Forelimb muscle (tissue), 1 donor: ENCODE measurements at places on chromosomes 5 and 9. TPM values are rescaled to one million over a fixed set of nuclear protein-coding genes. Genes with fewer than 3 reads are reported as not detected.

NUTM2G gene
- 0.82 TPM for polyA plus RNA-seq

NMUR2 gene
- polyA plus RNA-seq: 0.19 TPM

PIP5K1B gene
- 1.1 TPM for polyA plus RNA-seq

CORO2A gene
- 0.32 TPM for polyA plus RNA-seq

SHISAL2B gene
- 0.40 TPM for polyA plus RNA-seq

GFRA3 gene
- 2.8 TPM for polyA plus RNA-seq

CEL gene
- polyA plus RNA-seq: 1.8 TPM

F12 gene
- 0.52 TPM for polyA plus RNA-seq

SEMA5A gene
- 27.1 TPM for polyA plus RNA-seq

TSLP gene
- polyA plus RNA-seq: 0.67 TPM

MORN5 gene
- polyA plus RNA-seq: not detected

ALDH1A1 gene
- 35.0 TPM for polyA plus RNA-seq
